Stimulated activated CD4-positive, alpha-beta T cell treated with anti-CD3 and anti-CD28 coated beads, Interleukin-2, amount 100 ng/mL, for 24 hours (primary cell): ENCODE measurements at places on chromosomes 3 and 15.

DNA sequence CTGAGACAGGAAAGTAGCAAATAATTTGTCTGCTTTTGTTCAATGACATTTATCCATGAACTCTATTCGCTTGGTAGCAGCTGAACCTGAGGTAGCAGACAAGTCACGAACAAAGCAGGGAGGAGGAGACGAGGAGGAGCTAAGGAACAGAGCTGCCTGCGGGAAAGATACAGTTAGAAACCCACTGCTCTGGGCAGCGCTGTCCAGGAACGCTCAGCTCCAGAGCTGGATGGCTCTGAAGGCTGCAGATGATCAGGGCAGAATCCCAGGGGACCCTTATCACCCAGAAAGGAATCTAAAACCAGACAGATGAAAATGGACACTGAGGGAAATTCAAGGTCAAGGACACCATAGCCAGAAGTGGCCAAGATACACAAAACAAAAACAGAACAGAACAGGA, 257.8 kb downstream of the CD47 start:
- DNase-seq: no peak

DNA sequence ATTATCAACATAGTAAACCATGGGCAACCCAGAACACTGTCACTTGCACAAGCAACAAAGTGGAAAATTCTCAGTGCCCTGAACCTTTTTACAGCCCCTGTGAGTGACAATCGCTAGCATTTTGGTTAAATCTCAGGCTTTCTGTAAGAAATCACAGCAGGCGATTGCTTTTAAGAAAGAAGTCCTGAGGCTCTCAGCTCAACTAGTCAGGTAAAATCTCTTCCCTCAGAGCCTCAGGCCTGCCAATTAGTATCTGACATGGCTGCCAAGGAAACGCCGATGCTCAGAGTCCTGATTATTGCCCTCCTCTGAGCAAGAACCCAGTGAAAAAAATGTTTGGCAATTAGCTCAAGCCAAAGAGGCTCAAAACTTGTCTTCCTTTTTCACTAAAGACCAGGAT, 530.8 kb downstream of the DIPK2A start:
- DNase-seq: no peak

- DNase-seq: no peak
Measured at GRCh38 chr3:107578523-107578922, 55.8 kb downstream of the BBX start.

DNA sequence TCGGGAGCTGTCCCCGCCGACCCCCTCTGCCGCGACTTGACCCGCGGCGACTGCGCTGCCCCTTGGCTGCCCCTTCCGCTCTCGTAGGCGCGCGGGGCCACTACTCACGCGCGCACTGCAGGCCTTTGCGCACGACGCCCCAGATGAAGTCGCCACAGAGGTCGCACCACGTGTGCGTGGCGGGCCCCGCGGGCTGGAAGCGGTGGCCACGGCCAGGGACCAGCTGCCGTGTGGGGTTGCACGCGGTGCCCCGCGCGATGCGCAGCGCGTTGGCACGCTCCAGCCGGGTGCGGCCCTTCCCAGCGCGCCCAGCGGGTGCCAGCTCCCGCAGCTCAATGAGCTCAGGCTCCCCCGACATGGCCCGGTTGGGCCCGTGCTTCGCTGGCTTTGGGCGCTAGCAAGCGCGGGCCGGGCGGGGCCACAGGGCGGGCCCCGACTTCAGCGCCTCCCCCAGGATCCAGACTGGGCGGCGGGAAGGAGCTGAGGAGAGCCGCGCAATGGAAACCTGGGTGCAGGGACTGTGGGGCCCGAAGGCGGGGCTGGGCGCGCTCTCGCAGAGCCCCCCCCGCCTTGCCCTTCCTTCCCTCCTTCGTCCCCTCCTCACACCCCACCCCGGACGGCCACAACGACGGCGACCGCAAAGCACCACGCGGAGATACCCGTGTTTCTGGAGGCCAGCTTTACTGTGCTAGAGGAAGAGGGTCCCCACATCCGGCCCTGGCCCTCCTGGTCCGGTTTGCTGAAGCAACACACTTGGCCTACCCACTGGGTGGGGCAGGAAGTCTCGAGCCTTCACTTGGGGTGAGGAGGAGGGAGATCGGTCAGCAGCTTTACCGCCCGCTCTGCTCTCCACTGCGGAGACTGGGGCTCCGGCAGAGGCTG, at the start of gene RASSF1:
RASSF1 (minus strand) TSS at position 389 of the 882 bp plus-strand sequence; CDS start at position 358, 31 bp downstream.
- peak; percentile 69 for DNase-seq

DNA sequence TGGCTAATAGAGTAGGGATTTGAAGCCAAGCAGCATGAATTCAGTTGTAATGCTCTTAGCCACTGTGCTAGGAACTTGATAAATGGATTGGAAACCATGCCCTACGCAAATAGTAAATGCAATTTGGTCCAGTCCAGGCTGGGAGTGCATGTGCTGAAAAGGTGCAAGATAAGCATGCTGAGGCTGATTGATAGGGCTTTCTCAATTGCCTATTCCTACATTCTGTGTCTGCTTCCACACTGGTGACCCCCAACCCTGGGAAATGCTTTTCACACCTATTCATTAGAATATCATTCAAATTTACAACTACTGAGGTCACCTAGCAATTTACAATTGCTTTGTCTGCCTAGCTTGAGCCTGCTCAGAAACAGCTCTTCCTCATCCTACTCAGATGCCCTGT, 84.7 kb upstream of the SLC25A36 start:
- DNase-seq: no peak

GRCh38 chr3:82561784-82562183, 800.3 kb upstream of the GBE1 start:
- DNase-seq: no peak

DNA sequence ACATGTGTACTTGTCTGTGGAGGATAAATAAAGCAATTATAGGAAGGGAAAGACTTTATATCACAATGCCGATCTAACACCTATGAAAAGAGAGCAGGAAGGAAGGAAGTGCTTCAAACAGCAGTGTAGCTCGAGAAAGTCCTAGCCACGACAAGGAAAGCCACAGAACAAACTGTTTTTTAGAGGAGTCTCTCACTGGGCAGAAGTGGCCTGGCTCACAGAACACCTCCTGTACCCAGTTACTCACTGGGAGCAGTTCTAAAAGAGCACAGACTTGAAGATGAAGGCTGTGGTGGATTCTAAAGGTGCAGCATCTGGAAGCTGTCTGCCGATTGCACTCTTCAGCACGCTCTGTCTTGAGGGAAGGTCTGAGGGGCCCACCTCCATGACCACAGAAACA, 248.8 kb upstream of the ATP11B start:
- no peak for DNase-seq

DNA sequence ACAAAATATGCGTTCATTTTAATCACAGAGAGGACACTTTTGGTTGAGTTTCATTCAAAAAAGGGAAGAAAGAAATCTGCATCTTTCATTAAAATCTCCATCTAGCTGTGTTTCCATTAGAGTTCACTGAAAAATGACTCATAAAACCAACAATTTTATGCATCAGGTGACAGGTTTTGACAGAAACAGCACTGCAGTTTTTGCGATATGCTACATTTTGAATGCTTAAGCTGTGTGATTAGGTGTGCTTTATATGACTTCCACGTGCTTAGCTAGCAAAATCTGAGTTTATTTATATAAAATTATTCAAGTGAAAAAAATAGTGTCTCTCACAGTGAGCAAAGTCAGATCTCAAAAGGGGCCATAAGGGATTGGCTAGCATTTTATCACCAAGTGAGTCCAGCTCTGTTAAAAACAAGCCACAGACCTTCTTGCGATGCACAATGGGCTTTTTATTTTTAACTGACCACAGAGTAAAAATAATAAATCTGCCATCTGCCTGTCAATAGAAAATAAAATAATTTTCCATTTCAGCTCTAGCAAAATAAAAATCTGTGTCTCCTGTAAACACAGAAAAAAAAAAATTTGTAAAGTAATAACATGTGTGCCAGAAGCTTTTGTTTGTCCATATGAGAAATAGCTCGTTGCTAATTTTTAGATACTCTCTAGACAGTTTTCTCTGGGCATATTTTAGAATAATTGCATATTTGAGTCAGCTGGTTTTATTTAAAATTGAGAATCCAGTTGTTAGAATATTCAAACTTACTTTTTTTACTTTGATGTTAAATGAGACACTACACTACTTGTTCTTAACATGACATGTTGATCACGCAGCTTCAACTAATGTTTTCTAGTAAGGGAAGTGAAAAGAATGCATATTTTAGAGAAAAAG, 409.8 kb downstream of the ROBO2 start:
- DNase-seq: no peak
